GM04503 (cell line): ENCODE measurements at places on chromosomes 1 and 21.
A peak's percentile ranks its signal among the peaks of the same experiment; 100 is the strongest.

DNA sequence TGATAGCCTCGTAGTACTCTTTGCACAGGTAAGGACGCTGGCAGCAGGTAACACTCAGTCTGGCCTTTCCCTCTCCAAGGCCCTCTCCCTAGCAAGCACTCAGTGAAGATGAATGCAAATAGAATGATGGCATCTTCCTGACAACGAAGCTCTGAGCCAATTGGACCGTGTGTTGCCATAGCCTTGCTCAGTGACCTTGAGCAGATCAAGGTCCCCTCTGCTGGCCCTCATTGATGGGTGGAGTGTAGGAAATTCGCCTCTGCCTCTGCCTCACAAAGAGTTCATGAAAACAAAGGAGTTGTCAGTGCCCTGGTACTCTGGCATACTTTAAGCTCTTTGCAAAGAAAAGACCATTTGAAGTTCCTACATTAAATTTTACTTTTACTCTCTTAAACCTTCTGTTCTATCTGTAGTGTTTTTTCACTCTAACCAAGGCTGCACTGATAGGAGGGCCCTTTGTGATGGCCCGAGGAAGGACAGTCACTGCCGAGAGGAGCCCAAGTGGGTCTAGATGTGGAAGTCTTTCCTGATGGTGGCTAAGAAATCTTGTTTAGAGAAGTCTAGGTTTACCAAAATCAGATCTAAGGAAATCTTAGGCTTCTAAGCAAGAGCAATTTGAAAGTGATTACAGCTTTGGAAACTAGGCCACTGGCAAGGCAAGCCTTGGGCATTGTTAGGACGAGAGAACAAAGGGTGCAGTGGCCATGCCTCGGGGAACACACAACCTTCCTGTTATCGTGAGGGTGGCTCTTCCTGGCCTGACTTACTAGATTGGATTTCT, 38.2 kb downstream of the SMYD2 start:
- DNase-seq = no peak

DNA sequence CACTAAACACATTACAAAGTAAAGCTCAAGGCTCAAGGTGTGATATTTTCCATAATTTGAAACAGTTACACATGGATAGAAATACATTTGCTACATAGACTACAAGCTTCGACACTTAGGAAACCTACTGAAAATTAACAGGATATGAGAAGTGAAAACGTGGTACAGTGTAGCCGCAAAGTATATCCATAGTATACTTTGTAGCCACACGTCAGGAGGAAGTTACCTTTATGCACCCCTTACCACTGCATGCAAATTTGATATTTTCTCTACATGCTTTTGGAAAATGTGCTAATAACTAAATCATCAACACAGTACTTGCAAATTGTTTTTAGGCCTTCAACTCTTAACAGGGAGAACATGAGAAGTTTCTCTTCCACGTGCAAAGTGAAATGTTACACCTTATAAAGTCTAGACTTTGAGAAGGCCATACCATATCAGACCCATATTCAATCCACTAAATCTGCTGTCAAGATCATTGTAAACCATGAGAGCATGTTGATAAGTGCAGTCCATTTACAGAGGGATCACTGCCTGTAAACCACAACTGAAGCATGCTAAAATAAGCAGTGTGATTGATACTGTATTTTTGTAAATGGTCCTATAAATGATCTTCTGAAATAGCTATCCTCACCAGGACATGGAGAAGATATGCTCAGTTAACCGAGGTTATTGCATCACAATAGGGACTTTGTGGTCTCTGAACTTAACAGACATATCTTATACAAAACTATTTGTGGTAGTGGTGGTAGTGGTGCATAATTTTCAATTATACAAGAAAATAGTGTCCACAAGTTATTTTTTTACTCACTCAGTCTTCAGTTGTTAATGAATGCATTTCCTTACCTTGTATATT, 64.7 kb downstream of the VAV3 start:
- DNase-seq = no peak

DNA sequence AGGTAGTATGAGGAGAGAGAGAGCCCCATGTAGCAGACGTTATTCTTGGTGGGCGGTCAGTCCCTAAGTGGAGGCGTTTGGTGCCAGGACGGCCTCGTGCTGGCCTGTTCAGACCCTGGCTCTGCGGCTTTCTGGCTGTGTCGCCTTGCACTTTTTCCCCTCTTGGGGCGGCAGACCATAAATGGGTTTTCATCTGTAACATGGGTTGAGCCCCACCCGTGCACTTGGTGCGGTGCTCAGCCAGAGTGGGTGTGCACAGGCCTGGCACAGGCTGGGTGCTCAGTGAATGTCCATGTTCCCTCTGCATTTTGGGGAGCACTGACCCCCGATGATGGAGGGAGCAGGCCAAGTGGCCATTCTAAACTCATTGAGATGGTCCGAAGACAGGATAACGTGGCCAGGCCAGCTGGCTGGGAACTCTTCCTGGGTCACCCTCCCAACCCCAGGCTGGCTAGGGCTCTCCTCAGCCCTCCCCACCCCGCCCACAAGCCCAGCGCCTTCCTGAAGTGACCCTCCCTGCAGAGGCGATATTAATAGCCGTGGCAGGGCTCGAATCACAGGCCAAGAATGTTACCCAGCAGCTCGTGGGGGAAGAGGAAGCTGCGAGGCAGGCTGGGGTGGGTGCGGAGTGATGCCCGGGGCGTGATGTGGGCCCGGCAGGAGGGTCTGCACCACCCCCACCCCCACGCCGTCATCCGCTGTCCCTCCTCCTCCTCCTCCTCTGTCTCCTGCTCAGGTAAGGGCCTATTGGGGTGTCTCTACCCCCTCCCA, 78.5 kb downstream of the ARHGEF10L start:
- no peak for DNase-seq

DNA sequence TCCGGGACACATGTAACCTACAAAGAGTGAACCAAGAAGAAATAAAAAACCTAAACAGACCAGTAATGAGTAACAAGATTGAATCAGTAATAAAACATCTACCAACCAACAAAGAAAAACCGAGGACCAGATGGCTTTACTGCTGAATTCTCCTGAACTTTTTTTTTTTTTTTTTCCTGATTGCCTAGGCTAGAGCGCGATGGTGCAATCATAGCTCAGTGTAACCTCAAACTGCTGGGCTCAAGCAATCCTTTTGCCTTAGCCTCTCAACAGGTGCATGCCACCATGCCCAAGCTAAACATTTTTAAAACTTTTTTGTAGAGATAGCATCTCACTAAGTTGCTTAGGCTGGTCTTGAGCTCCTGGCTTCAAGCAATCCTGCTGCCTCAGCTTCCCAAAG, 11.2 kb upstream of the FGGY start:
- DNase-seq = no peak

- peak; percentile 34 for DNase-seq
Observed at GRCh38 chr1:69524015-69524414, 43.7 kb upstream of the LRRC7 start.

DNA sequence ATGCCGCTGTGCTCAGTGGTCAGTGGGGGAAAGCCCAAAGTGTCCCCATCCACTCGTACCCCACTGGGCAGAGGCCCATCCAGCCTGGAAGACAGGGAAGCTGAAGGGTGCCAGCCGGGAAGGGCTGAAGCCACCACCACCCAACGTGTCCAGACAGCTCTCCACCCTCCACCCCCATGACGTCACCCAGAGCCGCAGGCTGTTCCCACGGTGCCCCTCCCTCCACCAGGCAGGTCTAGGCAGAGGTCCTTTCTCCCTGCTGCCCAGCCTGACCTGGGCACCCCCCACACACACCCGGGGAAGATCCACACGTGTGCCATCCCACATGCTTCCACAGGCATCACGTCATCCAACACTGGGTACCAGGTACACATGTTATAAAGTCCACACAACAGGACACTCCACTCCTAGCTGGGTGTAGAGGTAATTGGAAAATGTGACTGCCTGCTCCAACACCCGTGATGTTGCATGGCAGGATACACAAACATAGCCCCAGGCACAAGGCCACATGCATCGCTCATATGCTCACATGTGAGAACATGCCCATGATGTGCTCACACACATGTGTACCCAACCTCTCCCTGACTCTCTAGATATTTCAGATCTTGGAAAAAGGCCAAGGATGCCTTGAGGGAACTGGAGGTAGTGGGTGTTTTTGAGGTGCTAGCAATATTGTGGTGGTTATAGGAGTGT, 5.1 kb upstream of the ARHGAP30 start:
- no peak for DNase-seq

GRCh38 chr1:47412437-47412836, 3.6 kb upstream of the FOXE3 start:
- DNase-seq = no peak

DNA sequence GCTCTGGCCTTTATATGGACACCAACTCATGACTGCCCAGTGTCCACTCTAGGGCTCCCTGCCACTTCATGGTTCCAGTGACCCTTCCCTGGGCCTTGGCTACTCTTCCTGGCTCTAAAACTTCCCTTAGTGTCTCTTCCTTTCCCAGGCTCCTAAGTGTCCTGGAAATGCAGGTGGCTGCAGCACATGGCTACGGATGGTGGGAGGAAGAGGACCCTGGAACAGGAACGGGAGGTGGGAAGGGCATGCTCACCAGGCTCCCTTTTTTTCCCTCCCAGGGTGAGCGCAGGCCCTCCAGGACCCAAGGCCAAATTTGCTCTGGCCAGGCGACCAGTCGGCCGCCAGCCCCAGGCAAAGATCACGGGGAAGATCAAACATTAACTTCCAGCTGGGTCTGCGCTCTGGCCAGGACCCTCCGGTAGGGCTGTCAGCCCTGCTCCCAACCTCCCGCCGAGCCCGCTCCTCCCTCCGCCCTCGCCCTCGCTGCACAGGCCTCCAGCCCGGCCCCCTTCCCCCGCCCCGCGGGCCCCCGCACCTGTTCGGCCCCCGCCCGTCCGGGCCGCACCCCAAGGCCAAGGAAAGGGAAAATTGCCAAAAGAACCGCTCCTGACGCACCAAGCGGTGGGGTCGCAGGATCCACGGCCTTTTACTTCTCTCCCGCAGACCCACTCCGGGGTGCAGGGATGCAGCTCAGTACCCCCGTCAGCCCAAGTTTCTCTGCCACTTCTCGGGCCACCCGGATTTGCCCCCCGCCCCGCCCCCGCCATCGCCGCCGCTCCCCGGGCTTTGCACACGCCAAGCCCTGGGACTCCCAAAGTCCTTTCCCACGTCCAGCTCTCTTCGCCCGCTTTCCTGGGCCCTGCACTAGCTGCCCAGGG, 894 bp downstream of the TCEA3 start:
- no peak for DNase-seq

DNA sequence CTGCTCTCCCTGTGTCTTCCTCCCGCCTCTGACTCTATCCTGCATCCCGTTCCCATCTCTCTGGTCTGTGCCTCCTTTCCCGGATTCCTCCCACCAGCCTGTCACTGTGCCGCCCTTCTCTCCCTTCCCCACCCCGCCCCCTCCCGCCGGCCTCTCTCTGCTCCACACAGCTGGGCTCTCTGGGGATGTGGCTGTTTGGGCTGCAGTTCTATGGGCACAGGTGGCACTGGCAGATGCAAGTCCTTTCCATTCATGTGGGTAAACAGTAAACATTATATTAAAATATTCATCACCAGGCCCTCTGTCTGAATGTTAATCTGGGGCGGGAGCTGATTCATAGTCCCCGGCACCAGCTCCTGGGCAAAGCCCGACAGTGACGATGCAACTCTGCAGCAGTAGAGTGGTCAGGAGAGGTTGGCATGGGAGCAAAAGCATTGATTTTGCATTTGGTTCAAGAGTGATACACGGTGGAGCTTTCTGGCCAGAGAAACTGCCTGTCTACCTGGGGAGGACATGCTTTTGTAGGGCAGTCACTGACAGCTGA, 249.3 kb downstream of the TNR start:
- DNase-seq = no peak

GRCh38 chr1:223429313-223429731, 36.1 kb downstream of the CCDC185 start:
- DNase-seq = peak; percentile 52

GRCh38 chr1:204591473-204592090, 75.4 kb downstream of the MDM4 start:
- DNase-seq = peak; percentile 37

GRCh38 chr1:242086093-242086492, 87.2 kb upstream of the MAP1LC3C start:
- DNase-seq = no peak

DNA sequence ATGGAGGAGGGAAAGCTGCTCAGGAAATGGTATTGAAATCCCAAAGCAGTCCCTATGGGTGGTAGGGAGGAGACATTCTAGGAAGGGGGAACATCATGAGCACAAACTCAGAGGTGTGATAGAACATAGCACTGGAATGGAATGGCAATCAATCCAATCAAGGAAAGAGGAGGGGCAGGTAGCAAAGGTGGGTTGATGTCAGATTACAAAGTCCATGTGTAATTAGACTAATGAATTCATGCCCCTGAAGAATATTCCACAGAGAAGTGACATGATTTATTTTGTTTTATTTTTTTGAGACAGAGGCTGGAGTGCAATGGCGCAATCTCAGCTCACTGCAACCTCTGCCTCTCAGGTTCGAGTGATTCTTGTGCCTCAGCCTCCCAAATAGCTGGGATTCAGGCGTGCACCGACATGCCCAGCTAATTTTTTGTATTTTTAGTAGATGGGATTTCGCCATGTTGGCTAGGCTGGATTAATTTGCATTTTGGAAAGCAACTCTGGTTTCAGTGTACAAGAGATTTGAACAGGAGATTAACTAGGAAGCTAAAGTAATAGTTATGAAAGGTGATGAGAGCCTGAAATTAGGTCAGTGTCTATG, 36.1 kb downstream of the DEGS1 start:
- DNase-seq = no peak

GRCh38 chr1:44973645-44974044, 12.8 kb downstream of the EIF2B3 start:
- no peak for DNase-seq

DNA sequence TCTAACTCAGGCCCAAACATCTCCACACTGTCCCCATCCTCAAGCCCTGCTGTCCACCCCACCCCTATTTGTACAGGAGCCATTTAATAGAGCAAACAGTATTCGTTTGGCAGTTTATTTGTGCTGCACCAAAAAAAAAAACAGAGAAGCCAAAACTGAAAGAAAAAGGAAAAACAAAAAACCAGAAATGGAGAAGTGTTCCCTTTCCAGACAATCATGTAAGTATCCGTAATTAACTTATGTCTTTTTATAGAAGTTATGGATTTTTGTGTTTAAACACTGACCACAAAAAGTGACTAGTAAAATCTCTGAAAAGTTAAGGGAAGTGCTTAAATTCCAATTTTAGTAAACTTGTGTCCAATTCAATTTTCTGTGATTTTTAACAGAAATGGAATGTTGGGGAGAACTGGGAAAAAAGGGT, 40.4 kb upstream of the ZBTB18 start:
- no peak for DNase-seq
